Fibroblast of lung (primary cell): ENCODE measurements at places on chromosomes 2 and 18. TPM values are rescaled to one million over a fixed set of nuclear protein-coding genes. Genes with fewer than 3 reads are reported as not detected.

Gene AAK1
- total RNA-seq, result 21.1 and 45.7 TPM in 2 replicates

Gene GLI2
- total RNA-seq, result 3.3 TPM in 2 replicates

Gene C2orf78
- total RNA-seq, result not detected in 2 replicates

Gene HOXD8
- total RNA-seq, result not detected in 2 replicates

Gene HOXD4
- not detected in 2 replicates for total RNA-seq

Gene SPDYA
- total RNA-seq, result 0.77 and 0.83 TPM in 2 replicates

Gene TRIB2
- total RNA-seq, result 31.0 and 38.5 TPM in 2 replicates

Gene HNRNPLL
- total RNA-seq, result 48.3 and 51.4 TPM in 2 replicates

GRCh38 chr2:86251840-86252266 is 52.6 kb downstream of the MRPL35 start:
- DNase-seq, result no peak

- no peak for DNase-seq
Measured at GRCh38 chr18:9561759-9562158, 52.6 kb downstream of the PPP4R1 start.

- peak; percentile 31 for DNase-seq
Measured at GRCh38 chr2:173119069-173119807, 43.6 kb downstream of the MAP3K20 start.

DNA sequence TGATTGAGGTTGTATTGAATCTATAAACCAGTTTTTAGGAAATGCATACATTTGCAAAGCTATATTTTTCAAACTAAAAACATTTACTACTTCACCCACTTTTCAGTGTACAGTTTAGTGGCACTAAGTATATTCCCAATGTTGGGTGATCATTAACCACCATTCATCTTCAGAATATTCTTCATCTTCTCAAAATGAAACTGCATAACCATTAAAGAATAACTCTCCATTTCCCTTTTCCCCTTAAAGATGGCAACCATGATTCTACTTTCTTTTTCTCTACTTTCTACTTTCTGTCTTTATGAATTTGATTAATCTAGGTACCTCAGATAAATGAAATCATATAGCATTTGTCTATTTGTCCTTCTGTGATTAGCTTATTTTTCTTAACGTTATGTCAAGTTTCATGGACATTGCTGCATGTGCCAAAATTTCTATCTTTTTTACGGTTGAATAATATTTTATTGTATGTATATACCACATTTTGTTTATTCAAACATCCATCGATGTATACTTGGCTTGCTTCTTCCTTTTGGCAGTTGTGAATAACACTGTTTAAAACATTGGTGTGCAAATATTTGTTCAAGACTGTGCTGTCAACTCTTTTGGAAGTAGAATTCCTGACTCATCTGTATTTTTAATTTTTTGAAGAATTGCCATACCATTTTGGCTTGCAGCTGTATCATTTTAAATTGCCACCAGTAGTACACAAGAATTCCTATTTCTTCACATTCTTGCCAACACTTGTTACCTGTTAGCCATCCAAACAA is 104.9 kb downstream of the RPRM start:
- no peak for DNase-seq

GRCh38 chr2:66575625-66576310 is 140.8 kb downstream of the MEIS1 start:
- peak; percentile 42 for DNase-seq

DNA sequence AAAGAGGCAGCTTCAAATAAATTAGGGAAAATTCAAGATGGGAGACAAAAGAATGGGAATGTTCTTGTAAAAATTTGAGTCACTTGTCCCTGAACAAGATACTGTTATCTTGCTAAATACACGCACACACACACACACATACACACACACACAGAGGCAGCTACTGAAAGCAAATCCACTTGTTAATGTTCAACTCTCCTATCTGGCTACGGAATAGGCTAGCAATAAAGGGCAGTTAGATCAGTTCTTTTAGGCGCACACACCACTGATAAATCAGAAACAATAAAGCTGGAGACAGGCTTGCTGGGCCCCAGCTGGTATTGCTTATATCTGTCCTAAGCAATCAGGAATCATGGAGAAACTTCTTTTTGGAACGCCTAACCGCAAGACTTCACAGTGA is 461.6 kb downstream of the BCL11A start:
- no peak for DNase-seq

DNA sequence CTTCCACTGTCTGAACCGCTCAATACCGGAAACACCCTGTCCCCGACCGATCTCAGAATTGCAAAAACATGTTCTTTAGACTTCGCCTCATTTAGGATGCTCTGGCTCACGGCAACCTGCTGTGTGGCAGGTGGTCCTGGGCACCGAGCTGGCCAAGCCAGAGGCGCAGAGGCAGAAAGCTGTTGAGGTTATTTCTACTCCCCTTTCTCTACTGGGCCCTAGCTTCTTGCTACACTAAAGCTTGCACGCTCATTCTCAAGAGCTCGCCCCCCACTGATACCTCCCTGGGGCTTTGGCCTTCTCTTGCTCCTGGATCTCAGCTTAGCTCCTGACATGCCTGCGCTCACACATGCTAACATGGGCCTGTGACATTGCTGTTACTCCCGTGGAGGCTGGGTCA is 417.4 kb downstream of the LPIN1 start:
- DNase-seq, result no peak

DNA sequence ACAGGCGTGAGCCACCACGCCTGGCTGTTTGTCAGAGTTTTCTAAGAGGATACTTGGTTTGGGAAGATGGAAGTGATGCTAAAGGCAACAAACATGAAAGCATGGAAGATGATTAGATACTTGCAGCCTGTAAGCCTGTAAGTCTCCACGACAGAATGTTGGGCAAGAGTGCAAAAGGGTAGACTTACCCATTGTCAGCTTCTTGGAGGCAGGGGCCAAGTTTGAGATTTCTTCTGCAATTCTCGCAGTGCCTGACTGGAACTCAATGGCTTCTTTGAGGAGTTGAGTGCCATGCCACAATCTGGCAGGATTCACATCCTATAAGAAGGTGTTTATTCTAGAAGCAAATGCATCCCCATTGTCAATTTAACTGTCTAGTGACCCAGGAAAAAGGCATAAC is 70.1 kb upstream of the EFEMP1 start:
- no peak for DNase-seq

GRCh38 chr2:108330979-108331378 is 42.3 kb downstream of the SULT1C2 start:
- no peak for DNase-seq

DNA sequence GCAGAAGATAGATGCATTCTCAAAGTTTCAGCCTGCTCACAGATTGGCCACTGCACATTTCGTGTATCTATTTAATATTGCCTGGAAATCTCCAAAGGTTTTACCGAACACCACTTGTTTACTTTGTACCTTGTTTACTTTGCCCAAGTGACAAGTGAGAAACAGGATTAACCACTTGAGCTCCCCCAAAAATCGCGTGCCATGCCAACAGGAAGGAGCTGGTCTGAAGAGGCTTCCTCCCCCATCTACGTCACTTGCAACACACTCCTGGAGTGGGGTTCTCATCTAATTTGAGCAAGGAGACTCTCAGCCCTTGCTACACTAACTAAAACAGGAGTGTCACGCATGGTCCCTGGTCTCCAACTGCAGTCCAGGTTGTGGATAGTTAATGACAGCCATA is 212.5 kb upstream of the TMEM200C start:
- no peak for DNase-seq

GRCh38 chr2:202114795-202115194 is 41.7 kb downstream of the KIAA2012 start:
- no peak for DNase-seq

- peak; percentile 75 for DNase-seq
Measured at GRCh38 chr18:32425466-32425865, 45.2 kb downstream of the GAREM1 start.

- no peak for DNase-seq
Measured at GRCh38 chr18:63965716-63966330, 4.1 kb upstream of the SERPINB8 start.

DNA sequence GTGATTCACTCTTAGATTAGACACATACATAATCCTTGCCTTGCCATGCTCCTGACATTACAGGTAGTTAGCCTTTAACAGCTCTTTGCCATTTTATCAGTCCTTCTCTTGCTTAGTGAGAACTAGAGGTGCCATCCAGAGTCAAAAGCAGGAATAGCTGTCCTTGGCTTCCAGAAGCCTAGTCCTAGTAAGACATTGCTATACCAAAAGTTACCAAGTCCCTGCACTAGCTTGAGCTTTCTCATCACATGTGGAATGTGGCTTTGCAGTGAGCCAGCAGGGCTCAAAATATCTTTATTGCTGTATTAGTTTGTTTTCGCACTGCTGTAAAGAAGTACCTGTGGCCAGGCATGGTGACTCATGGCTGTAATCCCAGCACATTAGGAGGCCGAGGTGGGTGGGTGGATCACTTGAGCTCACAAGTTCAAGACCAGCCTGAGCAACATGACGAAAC is 104.7 kb upstream of the NOSTRIN start:
- DNase-seq, result peak; percentile 51

- DNase-seq, result no peak
Measured at GRCh38 chr2:241137276-241138190, 11.7 kb downstream of the PASK start.

DNA sequence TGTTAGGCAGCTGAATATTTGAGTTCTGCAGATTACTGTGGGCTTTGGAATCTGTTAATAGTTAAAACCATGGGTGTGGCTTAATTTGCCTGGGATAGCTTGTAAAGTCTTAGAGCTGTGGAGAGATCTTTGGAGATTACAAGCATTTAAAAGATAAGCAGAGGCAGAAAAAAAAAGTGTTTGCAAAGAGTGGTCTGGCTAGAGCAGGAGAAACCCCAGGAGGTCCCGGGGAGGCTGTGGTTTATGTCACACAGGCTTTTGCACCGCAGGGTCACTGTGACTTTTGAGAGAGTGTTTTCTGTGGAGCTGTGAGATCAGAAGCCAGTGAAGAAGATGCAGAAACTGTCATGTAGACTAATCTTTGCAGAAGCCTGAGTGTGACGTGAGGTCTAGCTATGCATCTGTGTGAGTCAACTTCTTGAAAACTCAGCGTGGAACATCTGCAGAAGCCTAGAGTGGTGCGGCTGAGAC is 49.0 kb downstream of the SETBP1 start:
- DNase-seq, result peak; percentile 84

DNA sequence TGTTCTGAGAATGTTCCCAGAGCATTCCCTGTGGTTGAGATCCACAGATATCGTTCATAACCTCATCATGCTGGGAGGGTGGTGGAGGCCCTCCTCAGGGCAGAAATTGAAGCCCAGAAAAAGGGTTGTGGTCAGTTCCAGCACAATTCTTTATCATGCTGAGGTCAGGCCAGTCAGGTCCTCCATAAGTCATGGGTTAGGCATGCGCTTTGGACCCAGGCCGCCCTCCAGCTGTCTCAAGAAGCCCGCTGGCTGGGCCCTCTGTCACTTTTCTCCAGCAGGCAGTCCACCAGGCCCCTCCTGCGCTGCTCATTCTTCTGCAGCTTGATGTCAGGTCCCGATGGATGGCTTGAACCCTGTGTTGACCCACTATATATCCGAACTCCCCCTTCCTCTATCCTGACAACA is 151.1 kb upstream of the NT5C1B start:
- peak; percentile 91 for DNase-seq

DNA sequence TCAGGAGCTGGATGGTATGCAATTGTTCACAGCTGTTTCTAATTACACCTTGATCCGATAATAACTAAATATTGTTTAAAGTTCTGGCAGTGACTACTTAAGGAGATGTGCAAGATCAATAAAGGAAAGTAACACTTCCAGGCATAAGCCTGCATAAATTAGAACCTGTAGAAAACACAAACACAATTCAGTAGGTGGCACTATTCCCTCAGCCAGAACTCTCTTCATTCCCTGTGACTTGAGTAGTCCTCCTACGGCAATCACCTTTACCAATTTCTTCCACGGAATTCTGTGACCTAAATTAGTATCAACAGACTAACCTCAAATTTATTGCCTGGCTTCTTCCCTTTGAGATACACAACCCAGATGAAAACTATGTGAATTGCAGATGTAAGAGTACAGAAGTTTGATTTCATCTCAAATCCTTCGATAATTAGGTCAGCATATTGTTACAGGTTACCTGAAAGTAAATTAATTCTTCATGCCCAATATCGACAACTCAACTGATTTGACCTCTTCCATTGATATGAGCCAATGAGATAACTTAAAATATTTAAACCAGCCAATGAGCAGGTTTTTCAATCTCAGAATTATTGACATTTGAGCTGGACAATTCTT is 137.8 kb downstream of the PID1 start:
- DNase-seq, result peak; percentile 56

GRCh38 chr2:225002039-225002655 is 40.1 kb downstream of the DOCK10 start:
- peak; percentile 89 for DNase-seq

DNA sequence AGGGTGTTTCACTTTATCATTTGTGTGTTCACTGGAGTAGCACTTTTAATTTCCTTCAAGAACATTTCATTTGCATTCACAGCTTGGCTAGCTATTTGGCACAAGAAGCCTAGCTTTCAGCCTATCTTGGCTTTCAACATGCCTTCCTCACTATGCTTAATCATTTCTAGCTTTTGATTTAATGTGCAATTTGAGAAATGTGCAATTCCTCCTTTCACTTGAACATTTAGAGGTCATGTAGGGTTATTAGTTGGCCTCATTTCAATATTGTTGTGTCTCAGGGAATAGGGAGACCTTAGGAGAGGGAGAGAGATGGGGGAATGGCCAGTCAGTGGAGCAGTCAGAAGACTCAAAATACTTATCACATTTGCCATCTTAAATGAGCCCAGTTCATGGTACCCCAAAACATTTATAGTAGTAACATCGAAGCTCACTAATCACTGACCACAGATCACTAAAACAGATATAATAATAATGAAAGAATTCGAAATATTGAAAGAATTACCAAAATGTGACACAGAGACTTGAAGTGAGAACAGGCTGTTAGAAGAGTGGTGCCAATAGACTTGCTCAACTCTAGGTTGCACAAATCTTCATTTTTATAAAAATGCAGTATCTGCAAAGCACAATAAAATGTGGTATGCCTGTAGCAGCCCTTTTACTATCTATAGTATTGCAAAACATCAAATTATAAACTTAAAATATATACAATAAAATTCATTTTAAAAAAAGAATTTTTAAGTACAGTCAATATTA is 561.2 kb downstream of the METTL4 start:
- DNase-seq, result no peak

DNA sequence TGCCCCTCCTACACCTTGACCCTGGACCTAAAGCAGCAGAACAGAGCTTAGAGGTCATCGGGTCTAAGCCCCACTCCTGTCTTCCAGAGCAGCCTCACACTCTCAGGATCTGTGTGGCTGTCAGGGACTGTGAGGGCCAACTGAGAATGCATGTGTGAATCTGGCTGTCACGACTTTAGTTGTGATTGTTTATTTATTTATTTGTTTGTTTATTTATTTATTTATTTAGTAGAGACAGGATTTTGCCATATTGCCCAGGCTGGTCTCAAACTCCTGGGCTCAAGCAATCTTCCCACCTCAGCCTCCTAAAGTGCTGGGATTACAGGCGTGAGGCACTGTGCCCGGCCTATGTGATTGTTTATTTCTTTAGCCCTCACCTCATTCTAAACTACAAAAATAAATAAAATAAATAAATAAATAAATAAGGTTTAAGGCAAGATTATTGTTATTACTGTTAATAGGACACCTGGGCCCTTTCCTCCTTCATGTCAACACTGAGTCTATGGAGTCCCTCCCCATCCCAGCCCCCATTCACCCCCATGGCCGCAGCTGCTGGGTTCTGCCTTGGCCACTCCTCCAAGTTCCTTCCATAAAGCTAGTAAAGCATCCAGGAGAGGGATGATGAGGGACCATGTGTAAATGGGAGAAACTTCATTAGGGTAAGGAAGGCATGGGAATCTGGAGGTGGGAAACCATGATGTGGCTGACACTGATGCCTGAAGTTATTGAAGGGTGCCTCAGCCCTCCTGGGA is 39.9 kb upstream of the EDAR start:
- DNase-seq, result no peak
